ENCODE measurements at places on chromosomes 2 and 18.

DNA sequence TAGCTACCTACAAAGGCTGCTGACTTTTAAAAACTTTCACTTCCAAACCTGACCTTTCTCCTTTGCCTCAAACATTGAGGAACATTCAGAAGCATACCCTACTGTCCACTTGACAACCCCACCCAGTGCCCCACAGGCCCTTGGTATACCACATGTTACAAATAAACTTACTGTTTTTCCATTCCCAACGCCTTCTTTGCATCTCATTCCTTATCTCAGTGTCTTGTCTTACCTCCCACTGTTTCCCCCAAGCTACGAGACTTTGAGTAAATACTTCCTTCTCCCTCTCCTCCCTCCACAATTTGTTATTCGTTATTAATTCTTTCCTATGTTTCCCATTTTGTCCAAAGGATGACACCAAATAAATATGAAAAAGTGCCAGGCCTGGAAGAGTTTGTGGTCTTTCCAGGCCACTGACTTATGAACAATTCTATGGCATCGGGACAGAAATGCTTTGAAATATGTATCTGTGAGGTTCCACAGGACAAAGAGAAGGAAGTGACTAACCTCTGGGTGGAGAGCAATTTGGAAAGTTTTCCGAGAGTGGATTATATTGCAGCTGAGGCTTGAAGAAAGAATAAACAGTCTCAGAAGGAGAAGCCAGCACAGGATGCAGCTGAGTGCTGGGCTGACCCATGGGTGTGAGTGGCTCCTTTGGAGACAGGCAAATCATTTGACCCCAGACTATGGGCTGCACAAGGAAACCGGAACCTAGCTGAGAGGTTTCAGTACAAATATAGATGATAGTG is 409.0 kb downstream of the LPIN1 start:
- DNase-seq = no peak

GRCh38 chr2:27370816-27371620 is 602 bp downstream of the SNX17 start:
- peak; percentile 25 for DNase-seq

GRCh38 chr2:196125596-196125995 is 45.8 kb downstream of the STK17B start:
- no peak for DNase-seq

GRCh38 chr2:127324635-127325034 is 30.7 kb upstream of the ERCC3 start:
- DNase-seq = peak; percentile 36

DNA sequence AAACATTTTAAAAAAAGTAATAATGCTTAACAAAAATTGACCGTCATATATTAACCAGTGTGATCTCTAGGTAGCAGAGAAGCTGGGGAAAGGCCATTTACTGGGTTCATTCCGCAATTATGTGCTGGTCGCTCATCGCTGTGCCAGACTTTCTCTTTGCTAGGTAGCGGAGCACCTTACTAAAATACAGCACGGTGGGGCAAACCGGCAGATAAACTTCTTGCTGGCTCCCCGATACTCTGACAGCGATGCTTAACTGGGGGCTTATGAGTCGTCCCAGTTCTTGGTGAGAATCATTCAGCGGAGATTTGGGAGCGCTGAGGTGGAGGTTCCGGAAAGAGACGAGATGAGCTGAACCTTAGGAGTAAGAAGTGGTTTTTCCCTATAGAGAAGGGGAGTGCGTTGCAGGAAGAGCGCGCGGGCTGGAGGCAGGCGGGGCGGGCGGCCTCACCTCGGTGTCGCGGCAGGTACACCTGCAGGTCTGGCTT is 605 bp downstream of the C2orf68 start:
- no peak for DNase-seq

DNA sequence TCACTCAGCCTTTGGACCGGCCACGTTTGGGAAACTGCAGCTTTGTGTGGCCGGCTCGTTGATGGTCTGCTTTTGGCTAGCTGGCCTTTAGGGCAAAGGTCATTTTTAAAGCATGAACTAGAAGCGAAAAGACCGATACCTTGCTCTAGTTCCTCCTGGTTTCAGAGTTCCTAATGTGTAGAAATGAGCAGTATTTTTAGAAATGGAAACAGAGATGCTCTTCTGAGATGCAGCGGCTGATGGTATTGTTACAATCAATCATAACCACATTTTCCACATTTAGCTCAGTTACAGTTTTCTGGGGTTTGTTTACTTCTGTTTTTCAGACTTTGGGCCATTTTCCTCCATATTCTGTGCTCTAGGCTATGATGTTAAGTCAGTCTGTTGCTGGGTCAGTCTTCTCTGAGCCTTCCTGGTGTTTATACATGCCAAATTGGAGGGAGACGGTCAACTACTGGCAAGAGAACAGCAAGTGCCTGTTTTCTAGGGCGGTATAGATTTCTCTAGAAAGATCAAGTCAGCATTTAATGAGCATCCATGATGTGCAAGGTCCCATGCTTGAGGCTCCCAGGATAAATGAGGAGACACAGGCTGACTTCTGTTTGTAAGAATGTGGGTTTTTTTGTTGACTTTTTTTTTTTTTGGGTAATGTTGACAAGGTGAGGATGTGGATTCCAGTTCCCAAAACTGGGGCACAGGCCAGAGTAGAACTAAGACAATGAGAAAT is 28.0 kb downstream of the RNF144A start:
- no peak for DNase-seq

DNA sequence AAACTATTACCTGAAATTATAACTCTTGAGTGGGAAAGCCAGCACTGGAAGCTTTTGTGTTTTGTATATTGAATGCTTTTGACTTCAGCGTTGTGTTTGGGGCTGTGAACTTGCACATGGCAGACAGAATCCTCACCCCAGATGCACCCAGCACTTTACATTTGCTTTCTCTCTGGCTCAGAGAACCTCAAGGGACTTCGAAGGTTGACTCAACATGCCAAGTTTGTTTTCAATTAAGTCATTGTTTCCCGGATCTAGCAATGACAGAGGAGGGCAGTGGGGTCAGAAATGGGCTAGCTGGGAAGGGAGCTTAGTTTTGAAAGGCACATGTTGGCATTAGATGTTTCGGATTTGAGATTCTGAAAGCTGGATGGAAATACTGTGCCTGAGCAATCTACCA is 22.4 kb downstream of the TET3 start:
- DNase-seq = no peak
